ENCODE measurements at places on chromosomes 1 and 21.

GRCh38 chr1:167587872-167588271, 34.3 kb upstream of the CREG1 start:
- no peak for DNase-seq

DNA sequence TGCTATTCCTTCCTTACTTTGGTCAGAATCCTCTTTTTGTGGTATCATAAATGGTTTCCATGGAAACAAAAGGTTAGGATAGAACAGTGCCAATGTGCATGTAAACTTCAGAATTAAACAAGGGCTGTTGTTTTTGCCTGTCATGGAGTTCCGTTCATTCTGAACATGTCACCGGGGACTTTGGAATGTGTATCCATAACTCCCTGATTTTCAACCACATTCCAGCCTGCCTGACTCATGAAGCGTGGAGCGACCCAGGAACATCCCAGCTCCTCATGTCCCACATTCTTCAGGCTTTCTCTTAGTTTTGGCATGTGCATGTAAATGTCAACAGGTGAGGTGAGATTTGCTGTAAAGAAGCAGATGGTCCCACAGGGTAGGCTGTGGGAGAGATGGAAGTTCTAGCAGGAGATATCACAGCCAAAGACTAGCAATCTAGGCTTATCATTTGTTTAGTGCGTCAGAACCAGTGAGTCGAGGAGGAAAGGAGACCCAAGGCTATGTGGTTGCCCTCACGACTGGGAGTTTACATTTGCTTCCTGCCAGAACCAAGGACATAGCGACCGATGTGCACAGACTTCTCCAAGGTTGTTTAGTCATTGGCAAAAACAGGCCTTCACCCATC, 23.0 kb upstream of the DNAJC11 start:
- no peak for DNase-seq

GRCh38 chr1:154736841-154737240, 128.9 kb upstream of the ADAR start:
- peak; percentile 64 for DNase-seq

- DNase-seq = no peak
Measured at GRCh38 chr1:155037851-155038441, 4.3 kb downstream of the DCST1 start.

GRCh38 chr1:33032126-33032869, 4.4 kb downstream of the AK2 start:
- no peak for DNase-seq

Measured in activated CD4-positive, alpha-beta T cell treated with anti-CD3 and anti-CD28 coated beads, Interleukin-10, Interleukin-2, amounts not matched to agents 100 ng/mL and 50 ng/mL, durations not matched to agents 16 hours and 8 hours (primary cell).